IPS DF 19.7 (cell line): ENCODE measurements at places on chromosomes 2 and 18.

DNA sequence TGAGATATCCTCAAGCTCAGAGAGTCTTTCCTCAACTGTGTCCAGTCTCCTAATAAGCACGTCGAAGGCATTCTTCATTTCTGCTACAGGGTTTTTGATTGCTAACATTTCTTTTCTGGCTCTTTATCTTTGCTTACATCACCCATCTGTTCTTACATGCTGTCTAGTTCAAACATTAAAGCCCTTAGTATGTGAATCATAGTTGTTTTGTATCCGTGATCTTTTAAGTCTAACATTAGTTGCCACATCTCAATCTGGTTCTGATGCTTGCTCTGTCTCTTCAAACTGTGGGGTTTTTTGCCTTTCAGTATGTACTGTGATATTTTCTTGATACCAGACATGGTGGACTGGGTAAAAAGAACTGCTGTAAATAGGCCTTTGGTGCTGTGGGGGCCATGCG, 235.2 kb downstream of the SH3RF3 start:
- no peak for DNase-seq

GRCh38 chr2:222751821-222752719, 80.6 kb downstream of the MOGAT1 start:
- DNase-seq: no peak

- DNase-seq: no peak
Observed at GRCh38 chr2:64207573-64207972, 63.4 kb upstream of the PELI1 start.

DNA sequence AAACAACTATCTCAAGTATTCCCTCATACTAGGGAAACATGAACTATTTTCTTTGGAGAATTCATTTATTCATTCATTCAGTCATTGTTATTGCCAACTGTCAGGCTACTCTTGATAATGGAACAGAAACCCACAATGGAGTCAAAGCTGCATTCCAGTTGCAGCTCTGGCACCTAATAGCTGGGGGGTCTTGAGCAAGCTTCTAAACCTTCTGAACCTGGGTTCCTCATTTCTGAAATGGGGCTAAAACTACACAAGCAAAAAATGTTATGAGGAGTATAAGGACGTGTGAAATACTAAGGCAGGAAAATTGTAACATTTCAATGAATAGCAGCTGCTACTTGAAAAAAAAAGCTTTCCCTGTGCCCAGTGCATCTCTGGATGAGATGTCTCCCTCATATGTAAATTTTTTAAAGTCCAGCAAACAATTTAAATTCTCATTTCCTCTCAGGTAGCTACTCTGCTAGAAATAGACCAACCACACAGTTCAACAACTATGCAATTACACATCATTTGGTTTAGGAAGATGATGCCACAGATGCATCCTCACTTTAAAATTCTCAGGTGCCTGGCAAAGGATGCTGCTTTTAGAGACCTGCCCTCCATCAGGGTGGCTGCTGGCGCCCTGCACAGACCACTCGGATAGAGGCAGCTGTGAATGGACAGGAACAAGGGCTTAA, 38.5 kb downstream of the SPRED2 start:
- DNase-seq: no peak

- no peak for DNase-seq
Observed at GRCh38 chr2:17122887-17123501, 395.2 kb downstream of the RAD51AP2 start.

DNA sequence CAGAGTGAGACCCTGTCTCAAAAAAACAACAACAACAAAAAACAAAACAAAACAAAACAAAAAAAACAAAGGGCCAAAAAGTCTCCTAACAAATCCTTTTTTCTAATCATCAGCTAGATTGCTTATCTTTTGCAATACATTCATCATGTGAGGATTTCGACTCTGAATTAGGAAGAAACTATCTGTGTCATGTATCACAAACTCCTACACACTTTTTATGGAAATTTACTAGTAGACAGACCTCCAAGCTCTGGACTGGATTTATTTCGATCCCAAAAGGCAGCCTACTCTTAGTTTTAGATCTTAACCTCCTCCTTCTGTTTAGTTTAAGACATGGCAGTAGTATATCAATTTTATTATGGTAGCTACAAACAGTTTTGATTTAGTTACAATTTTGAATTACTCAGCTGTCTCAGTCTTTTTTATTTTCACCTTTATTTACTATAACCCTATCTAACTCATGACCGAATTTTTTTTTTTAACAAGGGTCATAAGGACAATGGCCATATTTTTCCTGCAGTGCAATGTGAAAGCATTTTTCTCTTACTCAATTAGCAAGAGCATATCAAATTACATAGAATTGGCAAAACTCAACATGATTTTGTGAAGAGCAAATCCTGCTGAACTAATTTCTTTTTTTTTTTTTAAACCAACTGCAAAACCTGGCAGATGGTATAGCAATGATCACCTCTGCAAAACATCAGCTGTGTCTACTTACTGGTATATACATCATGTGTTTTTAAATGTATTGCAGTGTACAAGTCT, 10.7 kb upstream of the CCDC88A start:
- no peak for DNase-seq

DNA sequence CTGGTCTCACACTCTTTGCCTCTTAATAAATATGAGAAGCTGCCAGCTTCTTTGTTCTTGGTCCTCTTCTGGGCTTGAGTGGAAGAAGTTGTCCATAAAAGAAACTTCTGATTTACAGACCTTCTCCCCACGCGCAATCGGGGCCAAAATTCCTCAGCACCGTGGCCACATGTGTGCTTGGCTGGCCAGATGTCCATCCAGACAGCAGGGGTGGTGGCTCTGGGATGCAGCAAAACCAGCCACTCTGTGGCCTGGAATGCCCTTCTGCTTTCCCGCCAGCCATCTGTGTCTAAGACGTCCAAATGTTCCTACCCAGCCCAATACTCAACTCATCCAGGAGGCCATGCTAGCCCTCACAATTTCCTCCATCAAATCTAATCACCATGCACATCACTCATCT, 250.8 kb downstream of the EN1 start:
- DNase-seq: no peak

- no peak for DNase-seq
Observed at GRCh38 chr18:67310826-67311225, 205.7 kb downstream of the DSEL start.

DNA sequence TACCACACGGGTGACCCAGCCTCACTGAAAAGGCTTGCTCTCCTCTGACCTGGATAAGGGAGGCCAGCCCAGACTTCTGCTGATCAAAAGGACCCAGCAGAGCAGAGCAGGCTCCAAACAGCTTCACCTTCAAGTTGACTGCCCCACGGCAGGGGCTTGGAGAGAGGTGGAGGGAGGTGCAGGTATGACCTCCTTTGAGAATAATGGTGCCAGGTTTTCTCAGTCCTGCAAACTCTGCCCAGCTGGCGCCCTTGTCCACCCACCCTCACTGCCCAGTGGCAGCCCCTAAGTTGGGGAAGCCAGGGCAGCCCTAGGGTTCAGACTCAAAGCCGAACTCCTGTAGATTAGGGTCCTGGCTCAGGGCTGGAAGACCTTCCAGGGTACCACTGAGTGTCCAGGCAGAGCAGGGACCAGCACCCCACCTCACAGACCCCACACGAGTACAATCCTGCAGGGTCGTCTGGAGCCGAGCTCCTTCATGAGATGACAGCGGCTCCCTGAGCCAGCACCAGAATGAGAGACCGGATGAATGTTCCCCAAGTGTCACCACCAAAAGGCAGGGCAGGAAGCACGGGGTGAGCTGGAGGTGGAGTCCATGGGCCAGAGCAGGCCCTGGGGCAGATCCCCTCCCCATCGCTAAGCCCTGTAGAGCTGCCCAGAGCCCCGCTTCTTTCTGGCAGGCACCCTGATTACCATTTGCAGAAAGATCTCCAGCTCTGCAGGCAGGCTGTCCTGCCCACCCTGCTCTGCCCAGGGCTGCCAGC, 3.6 kb upstream of the GPC1 start:
- DNase-seq: no peak

DNA sequence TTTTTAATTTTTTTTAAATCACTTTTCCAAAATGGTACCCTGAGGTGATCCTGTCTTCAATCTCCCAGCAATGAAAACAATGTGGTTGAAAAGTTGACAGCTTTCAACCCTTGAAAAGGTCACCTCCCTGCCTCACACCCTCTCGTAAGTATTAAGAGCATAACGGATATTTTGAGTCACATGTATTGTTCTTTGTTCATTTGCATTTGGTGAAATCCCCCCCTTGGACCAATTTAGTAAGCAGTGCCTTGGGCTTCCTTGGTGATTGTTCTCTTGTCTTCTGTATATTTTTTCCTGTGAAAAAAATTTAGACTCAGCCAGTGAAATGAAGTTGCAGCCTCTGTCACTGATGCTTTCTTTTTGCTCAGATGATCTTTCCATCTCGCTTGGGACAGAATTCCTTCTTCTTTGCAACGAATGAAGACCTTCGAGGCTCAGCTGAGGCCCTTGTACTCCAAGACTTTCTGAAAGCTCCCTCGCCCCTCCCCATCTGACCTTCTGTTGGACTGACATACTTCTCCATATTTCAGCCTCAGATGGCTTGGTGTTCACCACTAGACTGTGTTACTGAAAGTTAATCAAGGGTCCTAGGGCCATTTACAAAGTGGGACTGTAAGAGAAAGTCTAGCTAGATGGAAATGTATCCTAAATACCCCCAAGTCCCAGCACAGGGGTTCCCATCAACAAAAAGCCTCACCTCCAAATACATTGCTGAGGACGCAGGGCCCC, 158.4 kb downstream of the BCL2 start:
- no peak for DNase-seq

DNA sequence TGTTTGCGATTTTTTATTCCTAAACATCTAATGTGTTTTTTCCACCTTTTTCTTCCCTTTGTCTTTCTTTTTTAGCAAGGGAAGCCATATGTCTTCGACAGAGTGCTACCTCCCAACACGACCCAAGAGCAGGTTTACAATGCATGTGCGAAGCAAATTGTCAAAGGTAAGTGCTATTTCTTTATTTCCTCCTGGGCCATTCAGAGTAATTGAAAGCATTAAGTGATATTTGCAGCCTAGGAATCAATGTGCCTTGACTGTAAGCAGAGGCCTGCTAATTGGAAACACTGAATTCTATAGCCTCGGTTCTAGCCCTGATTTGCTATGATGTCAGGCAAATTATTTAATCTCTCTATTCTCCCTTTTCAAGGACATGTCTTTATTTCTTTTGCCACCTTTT, 47.0 kb downstream of the KIF5C start:
- DNase-seq: no peak
